Sigmoid colon (tissue), 7 donors: ENCODE measurements at places on chromosomes 3 and 15.

- DNase-seq = no peak
Observed at GRCh38 chr3:94303897-94304296, 241.0 kb downstream of the NSUN3 start.

GRCh38 chr15:73386238-73386637 lies 17.5 kb upstream of the HCN4 start:
- DNase-seq = no peak

DNA sequence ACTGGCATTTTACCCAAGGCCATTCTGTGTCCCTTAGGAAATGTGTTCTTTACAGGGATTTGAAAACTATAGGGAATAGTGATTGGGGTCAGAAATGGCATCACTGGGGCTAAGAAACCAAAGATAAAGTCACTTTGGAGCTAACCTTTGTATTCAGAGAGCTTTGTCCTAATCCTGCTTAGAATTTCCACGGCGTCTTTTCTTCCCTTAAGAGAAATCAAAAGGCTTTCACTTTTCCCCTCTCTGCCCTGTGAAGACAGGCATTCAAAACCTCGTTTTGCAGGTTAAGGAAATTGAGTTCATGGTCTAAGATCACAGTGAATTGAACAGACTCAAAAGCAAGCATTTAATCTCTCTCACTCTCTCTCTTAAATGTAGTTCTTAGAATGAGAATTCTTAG lies 182.5 kb downstream of the VGLL4 start:
- no peak for DNase-seq

- DNase-seq = no peak
Observed at GRCh38 chr15:100216182-100216581, 125.6 kb downstream of the ADAMTS17 start.

DNA sequence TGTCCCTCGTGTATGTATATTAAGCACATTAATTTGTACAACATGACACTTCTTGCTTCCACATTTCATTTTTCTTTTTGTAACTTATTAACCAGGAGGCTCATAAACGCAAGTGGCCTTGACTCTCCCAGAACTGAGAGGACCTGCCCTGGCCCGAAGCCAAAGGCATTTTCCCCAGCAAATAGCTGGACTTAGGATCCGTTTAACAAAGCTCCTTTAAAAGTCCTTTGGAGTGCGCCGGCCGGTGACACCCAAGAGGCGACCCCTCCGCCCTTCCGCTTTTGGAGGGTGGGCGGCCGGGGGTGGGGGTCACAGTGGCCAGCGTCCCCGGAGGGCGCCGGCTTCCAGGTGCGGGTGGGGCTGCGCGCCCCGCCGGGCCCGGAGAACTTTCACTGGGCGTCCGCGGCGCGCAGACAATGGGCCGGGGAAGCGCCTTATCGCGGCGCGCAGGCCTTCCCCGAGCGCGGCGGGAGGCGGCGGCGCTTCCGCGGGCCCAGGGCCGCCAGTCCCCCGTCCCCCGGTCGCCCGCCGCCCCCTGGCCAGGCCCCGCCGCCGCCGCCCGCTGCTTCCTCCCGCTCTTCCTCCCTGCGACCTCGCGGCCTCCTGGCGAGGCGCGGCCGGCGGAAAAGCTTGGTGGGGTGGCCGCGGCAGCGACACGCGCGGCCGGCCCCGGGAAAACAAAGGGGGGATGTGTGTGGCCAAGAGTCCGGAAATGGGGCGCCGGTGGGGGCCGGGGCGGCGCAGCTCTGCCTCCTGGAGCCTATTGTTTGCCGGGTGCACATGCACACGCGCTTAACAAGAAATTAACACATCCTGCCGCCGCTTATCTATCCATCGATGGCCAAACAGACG lies 613.4 kb downstream of the MCTP2 start:
- peak; percentile 79 for DNase-seq
